ENCODE measurements at places on chromosomes 12 and 14. TPM values are rescaled to one million over a fixed set of nuclear protein-coding genes. Genes with fewer than 3 reads are reported as not detected.

DNA sequence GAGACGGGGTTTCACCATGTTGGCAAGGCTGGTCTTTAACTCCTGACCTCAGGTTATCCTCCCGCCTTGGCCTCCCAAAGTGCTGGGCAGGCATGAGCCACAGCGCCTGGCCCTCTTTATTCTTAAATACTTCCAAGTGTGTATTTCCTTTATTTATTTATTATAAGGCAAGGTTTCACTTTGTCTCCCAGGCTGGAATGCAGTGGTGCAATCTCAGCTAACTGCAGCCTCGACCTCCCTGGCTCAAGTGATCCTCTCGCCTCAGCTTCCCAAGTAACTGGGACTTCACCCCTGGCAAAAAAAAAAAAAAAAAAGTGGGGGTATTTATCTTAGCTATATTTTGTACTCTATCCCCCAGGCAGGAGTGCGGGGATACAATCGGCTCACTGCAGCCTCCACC, 6.8 kb downstream of the FAM216A start:
- ATAC-seq, result no peak

DNA sequence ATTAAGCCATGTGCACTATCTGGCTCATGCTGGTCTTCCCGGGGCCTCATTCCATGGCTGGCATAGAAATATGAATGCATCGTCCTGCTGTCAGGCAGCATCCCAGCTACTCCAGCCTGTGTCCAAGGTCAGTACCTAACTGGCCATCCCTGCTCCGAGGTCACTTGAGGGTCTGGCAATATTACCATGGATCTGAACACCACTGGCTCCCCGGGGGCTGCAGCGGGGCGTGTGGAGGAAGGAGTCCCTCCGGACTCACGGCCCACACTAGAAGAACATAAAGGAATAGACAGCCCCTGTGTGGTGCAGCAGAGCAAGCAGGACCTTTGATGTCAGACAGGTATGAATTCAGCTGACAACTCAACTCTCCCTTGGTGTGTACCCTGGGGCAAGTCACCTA, 19.2 kb downstream of the ESRRB start:
- ATAC-seq, result no peak

DNA sequence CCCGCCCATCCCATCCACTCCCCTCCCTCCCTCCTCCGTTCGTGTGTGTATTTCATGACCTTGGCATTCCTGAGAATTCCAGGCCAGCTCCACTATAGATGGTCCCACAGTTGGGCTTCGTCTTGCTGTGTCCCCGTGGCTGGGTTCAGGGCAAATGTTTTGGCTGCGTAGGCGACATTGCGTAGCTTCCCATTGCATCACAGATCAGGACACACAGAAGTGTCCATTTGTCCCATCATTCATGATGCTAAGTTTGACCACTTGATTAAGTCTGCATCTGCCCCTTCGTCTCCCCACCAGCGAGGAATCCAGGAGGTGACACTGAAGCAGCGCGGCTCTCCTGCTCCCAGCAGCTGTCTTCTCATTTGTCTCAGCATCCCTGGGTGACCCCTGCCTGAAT, 38.6 kb upstream of the MMP17 start:
- no peak for ATAC-seq

GRCh38 chr14:59540852-59541251, 35.8 kb downstream of the CCDC175 start:
- no peak for ATAC-seq

GRCh38 chr14:32724867-32725471, 213.7 kb upstream of the NPAS3 start:
- ATAC-seq, result no peak

DNA sequence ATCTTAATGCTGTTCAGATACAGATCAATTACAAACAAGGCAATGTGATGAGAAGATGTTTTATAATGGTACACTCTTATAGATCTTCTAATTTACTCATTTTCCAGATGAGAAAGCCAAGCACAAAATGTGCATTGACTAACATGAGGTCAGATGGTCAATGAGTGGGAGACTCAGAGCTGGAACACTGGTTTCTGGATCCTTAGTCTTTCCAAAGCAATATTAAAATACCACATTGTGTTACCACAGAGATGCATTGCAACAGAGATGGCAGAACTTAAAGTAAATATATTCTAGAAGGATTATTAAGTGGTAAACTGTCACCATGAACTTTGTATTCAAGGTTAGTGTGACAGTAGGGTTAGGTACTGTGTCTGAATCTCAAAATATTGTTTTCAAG, 113.6 kb downstream of the SLC15A5 start:
- ATAC-seq, result no peak

DNA sequence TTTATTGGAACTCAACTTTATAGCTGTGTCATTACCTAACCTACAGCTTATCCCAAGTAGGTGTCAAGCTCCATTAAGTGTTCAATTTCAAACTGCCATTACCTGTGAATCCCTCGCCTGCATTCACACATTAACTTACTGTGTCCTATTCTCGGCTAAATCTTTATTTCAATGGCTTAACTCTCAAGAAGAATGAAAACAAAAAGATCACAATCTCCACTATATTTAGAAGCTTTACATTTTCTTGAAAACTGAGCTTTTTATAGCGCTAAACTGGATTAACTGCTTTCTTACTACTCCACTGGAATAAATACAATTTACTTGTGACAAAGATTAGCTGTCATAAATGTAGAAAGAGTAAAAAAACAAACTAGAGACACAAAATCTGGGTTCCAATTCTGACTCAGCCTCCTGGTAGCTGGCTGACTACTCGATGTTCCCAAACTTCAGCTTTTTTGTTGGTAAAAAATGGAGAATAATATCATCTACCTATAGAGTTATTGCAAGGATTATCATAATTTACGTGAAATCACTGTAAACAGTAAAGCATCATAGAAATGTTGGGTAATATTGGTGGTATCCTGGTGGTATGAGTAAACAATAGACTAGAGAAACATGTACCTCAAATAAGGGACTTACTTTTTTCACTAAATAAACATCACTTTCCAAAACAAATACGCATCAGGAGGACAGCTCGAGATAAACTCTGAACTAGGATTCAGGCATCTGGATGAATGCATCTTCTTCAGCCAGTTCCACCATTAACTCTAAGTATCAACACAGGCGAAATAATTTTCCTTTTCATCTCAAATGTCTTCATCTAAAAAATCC, 1.7 kb downstream of the RALGAPA1 start:
- no peak for ATAC-seq

GRCh38 chr14:50675597-50675996, 7.5 kb upstream of the SAV1 start:
- ATAC-seq, result no peak

DNA sequence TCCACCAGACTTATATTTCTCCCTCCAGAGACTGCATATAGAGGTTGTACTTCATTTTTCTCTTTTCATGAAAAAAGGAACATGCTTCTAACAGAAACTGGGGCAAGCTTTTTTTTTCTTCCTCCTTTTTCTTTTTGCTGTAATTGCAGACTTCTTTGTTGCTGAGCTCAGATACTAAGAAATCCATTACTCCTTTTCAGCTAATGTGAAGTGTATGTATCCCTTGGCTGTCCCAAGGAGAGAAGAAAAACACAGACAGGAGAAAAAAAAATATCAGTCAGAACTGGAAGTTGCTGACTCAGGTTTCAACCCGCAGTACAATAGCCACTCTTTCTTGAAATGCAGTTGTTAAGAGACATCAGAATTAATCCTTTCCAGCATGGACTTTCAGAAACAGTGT, 1248.4 kb downstream of the LRFN5 start:
- no peak for ATAC-seq

GRCh38 chr14:99276482-99276881, 4.5 kb upstream of the BCL11B start:
- no peak for ATAC-seq

- no peak for ATAC-seq
Observed at GRCh38 chr12:54228471-54228870, 39.7 kb upstream of the SMUG1 start.

DNA sequence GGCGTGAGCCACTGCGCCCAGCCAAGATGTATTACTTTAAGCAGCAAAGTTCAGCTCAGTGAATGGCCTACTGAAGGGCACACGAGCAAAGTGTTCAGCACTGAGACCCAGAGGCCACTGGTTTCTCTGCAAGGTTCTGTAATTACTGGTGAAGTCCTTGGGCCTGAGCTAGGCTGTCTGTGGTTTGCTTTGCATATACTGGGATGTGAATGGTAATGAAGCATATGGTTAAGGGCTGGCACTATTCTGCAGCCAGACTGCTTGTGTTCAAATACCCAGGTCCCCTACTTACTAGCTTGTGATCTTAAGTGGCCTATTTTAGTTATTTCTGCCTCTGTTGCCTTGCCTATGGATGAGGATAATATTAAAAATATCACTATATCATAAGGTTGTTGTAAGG, 72.0 kb downstream of the LLPH start:
- no peak for ATAC-seq

GRCh38 chr12:27822076-27822712, 42.2 kb upstream of the MANSC4 start:
- ATAC-seq, result peak; percentile 92

DNA sequence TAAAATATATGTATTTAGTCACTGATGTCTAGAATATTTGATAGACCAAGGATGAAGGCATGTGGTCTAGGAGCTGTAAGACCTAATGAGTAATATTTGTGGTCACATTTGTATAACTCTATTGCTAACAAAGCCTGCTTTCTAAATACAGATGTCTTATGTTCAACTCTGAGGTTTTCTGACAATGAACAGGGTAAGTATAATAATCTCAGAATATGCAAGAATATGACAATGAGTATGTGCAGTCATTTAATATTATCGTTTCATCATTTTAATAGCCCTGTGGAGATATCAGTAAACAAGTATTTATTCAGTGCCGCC, 389.6 kb downstream of the LRIG3 start:
- no peak for ATAC-seq

GRCh38 chr14:21240417-21240816, 28.8 kb downstream of the HNRNPC start:
- ATAC-seq, result no peak

DNA sequence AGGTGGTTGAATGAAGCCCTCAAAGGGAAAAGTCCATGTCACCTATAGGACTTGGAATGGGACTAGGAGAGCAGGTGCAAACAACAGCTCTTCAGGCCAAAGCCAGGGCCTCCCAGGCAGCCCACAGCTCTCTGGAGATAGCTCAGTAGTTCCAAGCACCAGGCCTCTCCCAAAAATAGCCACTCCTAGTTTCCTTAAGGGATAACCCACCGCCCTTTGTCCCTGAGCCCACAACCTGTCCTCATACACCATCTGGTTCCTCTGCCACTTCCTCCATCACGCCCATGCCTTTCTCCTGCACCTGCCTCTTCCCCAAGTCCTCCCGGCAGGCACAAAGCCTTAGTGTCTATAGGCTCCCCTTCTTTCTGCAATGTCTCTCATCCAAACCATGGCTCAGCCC, 2.1 kb downstream of the RAB15 start:
- ATAC-seq, result no peak

DNA sequence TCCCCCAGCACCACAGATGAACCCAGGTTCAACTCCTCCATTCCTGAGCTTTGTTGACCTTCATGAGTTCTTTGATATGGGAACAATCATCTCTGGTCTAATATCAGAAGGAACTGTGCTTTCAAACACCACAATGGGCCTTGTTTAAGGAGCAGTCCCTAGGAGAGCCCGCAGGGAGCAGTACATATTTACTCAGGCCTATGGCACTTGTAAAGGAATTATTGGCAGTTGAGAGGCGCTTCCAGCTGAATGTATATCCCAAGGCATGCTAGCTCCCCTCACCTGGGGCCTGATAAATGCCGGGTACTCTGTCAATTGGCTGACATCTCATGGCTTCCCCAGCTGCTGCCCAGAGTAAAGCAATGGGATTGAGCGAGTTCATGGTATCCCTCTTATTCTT, 76.2 kb downstream of the ZFP36L1 start:
- ATAC-seq, result no peak

GRCh38 chr14:36751920-36752319, 90.3 kb downstream of the PAX9 start:
- no peak for ATAC-seq

DNA sequence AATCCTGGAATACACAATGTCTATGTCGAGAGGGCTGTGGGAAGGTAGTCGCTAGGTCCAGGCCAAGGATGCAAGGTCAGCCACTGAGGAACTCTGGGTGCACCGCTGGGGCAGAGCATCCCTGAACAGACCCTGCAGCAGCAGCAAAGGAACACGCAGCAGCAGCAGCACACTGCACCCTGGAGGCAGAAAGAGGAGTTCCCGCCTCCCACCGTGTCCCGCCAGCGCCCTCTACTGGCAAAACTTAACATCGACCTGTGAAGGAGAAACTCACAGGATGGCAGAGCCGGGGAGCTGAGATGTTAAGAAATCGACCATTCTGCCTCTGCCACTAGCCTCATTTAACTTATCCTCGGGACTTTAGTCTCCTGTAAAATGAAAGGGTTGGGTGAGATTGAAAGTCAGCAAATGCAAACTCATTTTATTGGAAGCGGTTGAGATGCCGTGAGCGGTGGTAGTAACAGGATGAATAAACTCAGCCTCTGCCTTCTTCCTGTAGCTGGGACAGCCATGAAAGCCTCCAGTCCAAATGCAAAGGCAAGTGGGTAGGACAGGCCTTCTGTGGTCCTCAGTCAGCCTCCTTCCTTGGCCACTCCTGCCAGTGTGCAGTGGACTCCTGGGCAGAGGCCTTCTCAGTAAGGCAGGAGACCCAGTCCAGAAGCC, 45.6 kb downstream of the STAB2 start:
- ATAC-seq, result peak; percentile 45

- no peak for ATAC-seq
Observed at GRCh38 chr12:131699434-131699833, 11.5 kb upstream of the SFSWAP start.

- ATAC-seq, result no peak
Observed at GRCh38 chr12:117312770-117313169, 48.7 kb downstream of the NOS1 start.

DNA sequence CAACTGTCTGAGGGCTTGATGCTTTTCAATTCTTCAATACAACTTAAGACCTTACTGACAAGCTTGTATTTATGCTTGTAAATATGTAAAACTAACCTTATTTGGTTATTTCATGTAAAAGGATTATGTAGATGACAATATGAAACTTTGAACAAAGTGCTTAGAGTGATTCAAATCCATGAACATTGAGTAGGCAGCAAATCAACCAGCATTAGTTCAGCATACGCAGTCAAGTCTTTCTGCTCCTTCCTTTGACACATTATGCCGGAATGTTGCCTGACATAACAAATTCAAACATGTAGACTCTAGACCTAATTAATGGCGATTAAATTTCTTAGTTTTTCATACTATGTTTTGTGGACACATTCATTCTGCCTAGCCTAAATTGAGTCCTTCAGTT, 105.2 kb downstream of the FGD4 start:
- ATAC-seq, result no peak

- ATAC-seq, result no peak
Observed at GRCh38 chr12:50842637-50843493, at the start of gene TMPRSS12. TSS of gene TMPRSS12 (plus strand) at chr12:50842926. CDS start at chr12:50842965, 39 bp downstream.

- ATAC-seq, result no peak
Observed at GRCh38 chr12:76764856-76765255, 941 bp downstream of the ZDHHC17 start.

WIF1 gene
- not detected for total RNA-seq

MSRB3 gene
- not detected for total RNA-seq

PMEL gene
- 2.5 TPM for total RNA-seq

FOXN4 gene
- total RNA-seq, result not detected

SERPINA10 gene
- not detected for total RNA-seq

ASPG gene
- total RNA-seq, result not detected

NGB gene
- not detected for total RNA-seq

GLT1D1 gene
- total RNA-seq, result not detected

TBX3 gene
- not detected for total RNA-seq

RIC8B gene
- 15.9 TPM for total RNA-seq

OLR1 gene
- not detected for total RNA-seq

TCP11L2 gene
- 9.6 TPM for total RNA-seq

Data from activated T-helper 17 cell treated with anti-CD3 and anti-CD28 coated beads, Interleukin-2, amount 50 U/mL, for 72 hours (primary cell).